ENCODE measurements at places on chromosomes 11 and 22.
A peak's percentile ranks its signal among the peaks of the same experiment; 100 is the strongest.

DNA sequence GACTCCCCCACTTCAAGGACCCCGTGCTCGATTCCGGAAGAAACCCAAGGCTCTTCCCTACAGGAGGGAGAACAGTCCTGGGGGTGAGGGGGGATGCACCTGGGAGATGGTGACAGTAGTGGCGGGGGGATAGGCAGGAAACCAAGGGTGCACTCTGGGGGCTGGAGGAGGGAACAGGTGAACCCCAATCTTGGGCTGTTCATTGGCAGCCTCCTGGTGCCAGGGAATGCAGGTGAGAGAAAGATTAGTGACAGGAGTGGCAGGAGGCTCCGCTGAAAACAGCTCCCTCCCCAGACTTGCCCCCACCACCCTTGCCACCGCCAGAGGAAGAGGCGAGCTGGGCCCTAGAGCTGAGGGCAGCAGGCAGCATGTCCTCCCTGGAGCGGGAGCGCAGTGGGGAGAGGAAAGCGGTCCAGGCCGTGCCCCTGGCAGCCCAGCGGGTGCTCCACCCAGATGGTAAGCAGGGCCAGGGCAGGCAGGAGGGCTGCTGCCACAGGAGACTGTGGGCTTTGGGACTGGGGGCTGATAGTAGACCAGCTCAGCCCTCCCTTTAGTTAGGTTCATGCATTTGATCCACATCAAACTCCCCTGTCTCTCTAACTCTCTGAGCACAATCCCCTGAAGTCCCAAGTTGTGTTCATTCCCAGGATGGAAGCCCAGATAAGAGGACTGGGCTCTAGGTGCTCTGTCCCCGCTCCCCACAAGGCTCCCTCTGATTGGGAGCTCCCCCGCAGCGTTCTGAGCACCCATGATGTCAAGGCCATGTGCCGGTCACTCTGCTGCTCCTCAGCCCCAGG, 14.5 kb downstream of the ROBO3 start:
- DNase-seq: no peak

GRCh38 chr22:23236440-23237184, 56.3 kb downstream of the BCR start:
- DNase-seq: no peak

DNA sequence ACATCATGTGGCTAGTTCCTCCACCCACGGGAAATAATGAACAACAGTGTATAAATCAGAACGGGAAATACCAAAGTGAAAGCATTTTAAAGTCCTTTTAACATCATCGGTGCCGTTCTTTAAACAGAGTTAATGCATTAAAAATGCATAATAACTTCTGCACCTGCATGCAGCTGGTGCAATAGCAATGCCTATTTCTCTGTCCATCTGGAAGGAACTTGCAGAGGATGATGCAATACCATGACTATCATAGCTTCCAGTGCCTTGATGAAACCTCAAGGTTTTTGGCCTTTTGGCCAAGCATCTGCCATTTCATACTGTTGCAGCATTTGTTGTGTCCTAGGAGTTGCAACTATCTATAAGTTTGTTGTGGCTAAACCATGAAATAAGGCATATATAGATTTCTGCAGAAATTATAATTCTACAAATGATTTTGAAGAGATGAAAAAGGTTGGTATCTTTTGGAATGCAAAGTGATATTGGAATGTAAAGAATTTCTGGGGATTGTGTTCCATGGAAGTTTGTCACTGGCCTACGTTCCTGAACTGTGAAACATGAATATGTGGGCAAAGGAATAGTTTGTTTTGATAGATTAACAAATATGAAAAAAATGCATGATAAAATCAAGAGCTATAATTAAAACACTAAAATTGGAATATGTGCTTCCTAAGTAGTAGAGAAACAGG, 9.8 kb upstream of the EIF3F start:
- peak; percentile 77 for DNase-seq

- no peak for DNase-seq
Measured at GRCh38 chr11:1858154-1858553, 5.3 kb downstream of the LSP1 start.

- DNase-seq: no peak
Measured at GRCh38 chr11:96335388-96335787, 7.6 kb downstream of the MAML2 start.

All from AG04450 (cell line).